Tibial nerve (tissue), 4 donors: ENCODE measurements at places on chromosomes 16 and 17. TPM values are rescaled to one million over a fixed set of nuclear protein-coding genes. Genes with fewer than 3 reads are reported as not detected.
A peak's percentile ranks its signal among the peaks of the same experiment; 100 is the strongest.

Gene C17orf67
- total RNA-seq = 4.5 TPM

- no peak overlapping the region for H3K4me3 ChIP-seq
- peaks cover 6% of the 10 kb centered on the region for H3K4me1 ChIP-seq
- no peaks in the 10 kb centered on the region for H3K27me3 ChIP-seq
- no peaks in the 10 kb centered on the region for H3K36me3 ChIP-seq
These were observed 5.9 kb downstream of the SUPT6H start for GRCh38 chr17:28667870-28668269.

DNA sequence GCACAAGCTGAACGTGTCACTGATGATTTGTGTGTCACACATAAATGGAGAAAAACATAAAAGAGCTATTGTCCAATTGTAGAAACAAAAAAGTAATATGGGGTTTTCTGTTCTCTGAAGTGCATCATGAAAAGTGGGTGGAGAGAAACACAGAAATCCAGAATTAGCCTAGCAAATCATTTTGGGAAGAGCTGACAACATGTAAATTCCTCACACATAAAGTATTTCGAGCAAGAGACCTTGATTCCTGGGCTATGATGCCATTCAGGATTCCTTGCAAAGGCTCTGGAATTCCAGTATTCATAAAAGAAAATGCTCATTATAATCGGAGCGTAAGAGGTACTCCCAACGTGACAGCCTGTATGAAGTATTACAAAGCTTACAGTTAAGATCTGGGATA is 1.1 kb downstream of the DCUN1D3 start:
- H3K27ac ChIP-seq = peak overlapping the region; percentile 91
- no peaks in the 10 kb centered on the region for H3K36me3 ChIP-seq
- H3K27me3 ChIP-seq = no peaks in the 10 kb centered on the region
- no peak for DNase-seq
- peaks cover 45% of the 10 kb centered on the region for H3K4me1 ChIP-seq

Gene CKLF
- total RNA-seq = 31.8 TPM

GRCh38 chr17:68497885-68498319 is 14.3 kb upstream of the PRKAR1A start:
- peaks cover 2% of the 10 kb centered on the region for H3K4me1 ChIP-seq
- H3K4me3 ChIP-seq = no peak overlapping the region
- DNase-seq = no peak
- H3K27me3 ChIP-seq = no peaks in the 10 kb centered on the region
- no peak overlapping the region for H3K27ac ChIP-seq

- H3K4me3 ChIP-seq = peak overlapping the region; percentile 21
- peak; percentile 50 for DNase-seq
- H3K27me3 ChIP-seq = no peaks in the 10 kb centered on the region
- peak overlapping the region; percentile 57 for H3K27ac ChIP-seq
- peaks cover 23% of the 10 kb centered on the region for H3K4me1 ChIP-seq
- H3K36me3 ChIP-seq = no peaks in the 10 kb centered on the region
These were observed 57.6 kb downstream of the CDRT4 start for GRCh38 chr17:15409721-15410250.

GRCh38 chr17:233473-233941 is 52.1 kb upstream of the DOC2B start:
- H3K4me3 ChIP-seq = no peak overlapping the region
- no peaks in the 10 kb centered on the region for H3K4me1 ChIP-seq
- DNase-seq = peak; percentile 9
- no peaks in the 10 kb centered on the region for H3K27me3 ChIP-seq
- no peaks in the 10 kb centered on the region for H3K36me3 ChIP-seq

Gene RAB11FIP4
- total RNA-seq = 4.0 TPM

DNA sequence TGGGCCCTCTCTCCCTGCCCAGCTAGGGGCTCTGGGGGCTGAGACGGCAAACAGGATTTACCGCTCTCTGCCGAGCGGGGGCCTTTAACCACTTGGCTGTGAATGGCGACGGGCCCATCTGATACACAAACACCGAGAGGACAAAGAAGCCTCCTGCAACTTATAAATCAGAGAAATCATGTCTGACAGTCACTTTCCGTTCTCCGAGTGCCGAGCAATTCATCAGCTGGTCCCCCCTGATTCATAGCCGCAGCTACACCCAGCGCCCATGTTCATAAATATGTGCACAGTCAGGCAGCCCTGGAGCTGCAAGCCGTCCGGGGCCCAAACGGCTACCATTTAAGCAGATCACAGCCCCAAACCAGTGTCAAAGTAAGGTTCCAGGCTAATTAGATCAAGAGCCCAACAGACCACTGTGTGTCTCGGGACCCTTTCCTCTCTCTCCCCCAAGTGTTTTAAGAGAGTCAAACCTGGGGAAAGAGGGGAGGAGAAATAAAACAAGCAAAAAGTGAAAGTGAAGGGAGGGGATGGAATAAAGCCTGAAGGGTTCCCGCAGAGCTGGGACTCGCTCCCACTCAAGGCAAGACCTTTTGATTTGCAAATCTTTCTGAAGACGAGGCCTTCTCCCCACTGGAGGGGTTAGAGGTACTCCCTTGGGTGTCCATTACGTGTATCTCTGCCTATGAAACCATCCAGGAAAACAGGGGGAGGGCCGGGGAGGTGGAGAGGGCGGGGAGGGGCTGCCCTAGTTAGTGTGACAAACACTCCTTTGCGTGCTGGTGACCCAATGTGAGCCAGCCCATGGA is 154.7 kb downstream of the C16orf78 start:
- H3K4me1 ChIP-seq = peaks cover 22% of the 10 kb centered on the region
- H3K4me3 ChIP-seq = no peak overlapping the region
- no peaks in the 10 kb centered on the region for H3K36me3 ChIP-seq

- DNase-seq = no peak
- H3K4me1 ChIP-seq = no peaks in the 10 kb centered on the region
- H3K27ac ChIP-seq = no peak overlapping the region
- H3K36me3 ChIP-seq = peaks cover 39% of the 10 kb centered on the region
These were observed 11.7 kb downstream of the ABAT start for GRCh38 chr16:8686031-8686621.

Gene AANAT
- not detected for total RNA-seq

DNA sequence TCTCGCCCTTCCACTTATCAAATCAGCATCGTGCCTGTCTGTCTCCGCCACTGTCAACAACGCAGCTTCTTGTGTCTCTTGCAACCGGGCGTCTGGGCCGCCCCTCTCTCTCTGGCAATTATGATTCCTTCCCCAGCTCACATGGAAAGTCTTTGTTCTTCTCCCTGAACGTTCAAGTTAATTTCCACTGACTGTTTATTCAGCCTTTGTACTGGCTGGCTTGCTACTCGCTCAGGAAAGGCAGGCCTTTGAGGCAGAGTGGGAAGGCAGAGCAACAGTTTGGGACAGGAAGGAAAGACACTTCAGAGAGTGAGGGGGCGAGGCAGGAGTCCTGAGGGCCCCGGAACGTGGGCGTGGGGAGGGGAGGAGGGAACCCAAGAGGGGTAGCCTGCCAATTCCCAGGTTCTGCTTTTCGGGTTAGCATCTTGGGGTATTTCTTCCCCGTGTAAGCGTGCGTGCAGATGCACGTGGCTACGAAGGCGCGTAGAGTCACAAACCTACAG is 50.8 kb downstream of the AKAP1 start:
- no peaks in the 10 kb centered on the region for H3K36me3 ChIP-seq
- DNase-seq = no peak
- no peak overlapping the region for H3K4me3 ChIP-seq

DNA sequence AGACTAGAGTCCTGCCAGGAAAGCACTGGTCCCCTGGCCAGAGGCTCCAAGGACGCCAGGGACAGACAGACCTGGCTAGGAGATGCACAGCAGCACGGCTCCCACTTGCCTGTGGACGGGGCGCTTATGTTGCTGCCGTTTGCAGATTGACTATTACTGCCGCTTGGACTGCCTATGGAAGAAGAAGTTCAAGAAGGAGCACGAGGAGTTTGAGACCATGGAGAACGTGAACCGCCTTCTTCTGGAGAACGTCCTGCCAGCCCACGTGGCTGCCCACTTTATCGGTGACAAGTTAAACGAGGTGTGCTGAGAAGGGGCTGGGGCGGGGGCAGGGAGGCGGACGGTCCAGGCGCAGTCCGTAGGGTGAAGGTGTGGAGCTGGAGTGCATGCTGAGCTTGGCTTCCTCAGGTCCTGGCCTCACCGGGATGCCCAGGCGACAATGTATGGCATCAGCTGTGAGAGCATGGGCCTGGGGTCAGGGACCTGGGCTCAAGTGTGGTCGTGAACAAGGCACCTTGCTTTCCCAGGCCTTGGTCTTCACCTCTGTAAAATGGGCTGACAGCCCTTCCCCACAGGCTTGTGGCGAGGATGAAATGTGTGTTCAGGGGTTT is 45.6 kb downstream of the ADCY7 start:
- no peak overlapping the region for H3K27ac ChIP-seq
- H3K27me3 ChIP-seq = no peaks in the 10 kb centered on the region
- H3K4me1 ChIP-seq = peaks cover 36% of the 10 kb centered on the region

Gene TMEM100
- 28.6 TPM for total RNA-seq

DNA sequence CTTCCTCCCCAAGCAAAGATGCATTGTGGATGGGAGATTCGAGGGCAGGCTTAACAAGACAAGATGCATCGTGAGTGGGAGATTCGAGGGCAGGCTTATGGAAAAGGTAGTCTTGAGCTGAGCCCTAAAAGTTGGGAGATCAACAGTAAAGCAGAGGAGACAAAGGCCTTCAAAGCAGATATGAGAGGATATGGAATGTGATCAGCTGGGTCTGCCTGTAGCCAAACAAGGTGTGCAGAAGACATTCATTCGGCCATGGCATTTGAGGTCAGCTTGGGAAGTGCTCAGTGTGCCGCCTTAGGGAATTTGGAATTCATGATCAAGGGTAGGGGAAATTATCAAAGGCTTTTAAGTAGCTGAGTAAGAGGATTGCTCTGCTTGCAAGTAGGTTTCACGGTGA is 39.5 kb downstream of the DNAH9 start:
- H3K4me3 ChIP-seq = no peak overlapping the region
- H3K4me1 ChIP-seq = peaks cover 6% of the 10 kb centered on the region
- no peaks in the 10 kb centered on the region for H3K27me3 ChIP-seq
- no peaks in the 10 kb centered on the region for H3K36me3 ChIP-seq
- DNase-seq = no peak

Gene AGRP
- not detected for total RNA-seq

GRCh38 chr17:45651145-45651709 is 132.9 kb upstream of the CRHR1 start:
- no peak for DNase-seq
- H3K4me3 ChIP-seq = no peak overlapping the region
- no peak overlapping the region for H3K27ac ChIP-seq
